ENCODE measurements at places on chromosomes 1 and 21.
A peak's percentile ranks its signal among the peaks of the same experiment; 100 is the strongest.

DNA sequence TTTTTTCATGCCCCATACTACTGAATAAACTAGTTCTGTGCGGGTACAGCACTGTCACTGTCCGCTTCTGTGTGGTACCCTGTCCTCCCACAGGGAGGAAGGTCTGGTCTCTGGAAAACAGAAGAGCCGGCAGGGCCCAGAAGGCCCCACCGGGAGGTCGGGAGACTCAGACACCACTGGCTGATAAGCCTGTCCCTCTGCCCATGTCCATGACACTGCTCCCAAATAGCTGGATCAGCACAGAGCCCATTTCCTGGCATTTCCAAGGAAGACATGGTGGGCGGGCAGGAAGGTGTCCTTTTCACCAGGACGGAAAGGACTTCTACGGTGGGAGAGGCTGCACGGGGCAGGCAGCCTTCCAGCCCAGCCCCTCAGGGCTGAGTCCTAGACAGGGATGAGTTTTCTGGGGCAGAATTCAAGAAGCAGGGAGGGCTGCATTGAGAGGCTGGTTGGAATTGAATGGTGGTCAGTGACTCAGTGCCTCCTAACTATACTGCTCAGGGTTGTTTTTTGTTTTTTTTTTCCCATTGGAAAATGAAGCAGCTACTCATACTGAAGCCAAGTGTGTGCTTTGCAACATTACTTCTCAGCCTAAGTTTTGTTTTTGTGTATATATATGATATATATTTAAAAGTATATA, 7.1 kb downstream of the PSRC1 start:
- peak; percentile 37 for DNase-seq

- DNase-seq, result no peak
Measured at GRCh38 chr1:932776-933602, 9.3 kb downstream of the SAMD11 start.

DNA sequence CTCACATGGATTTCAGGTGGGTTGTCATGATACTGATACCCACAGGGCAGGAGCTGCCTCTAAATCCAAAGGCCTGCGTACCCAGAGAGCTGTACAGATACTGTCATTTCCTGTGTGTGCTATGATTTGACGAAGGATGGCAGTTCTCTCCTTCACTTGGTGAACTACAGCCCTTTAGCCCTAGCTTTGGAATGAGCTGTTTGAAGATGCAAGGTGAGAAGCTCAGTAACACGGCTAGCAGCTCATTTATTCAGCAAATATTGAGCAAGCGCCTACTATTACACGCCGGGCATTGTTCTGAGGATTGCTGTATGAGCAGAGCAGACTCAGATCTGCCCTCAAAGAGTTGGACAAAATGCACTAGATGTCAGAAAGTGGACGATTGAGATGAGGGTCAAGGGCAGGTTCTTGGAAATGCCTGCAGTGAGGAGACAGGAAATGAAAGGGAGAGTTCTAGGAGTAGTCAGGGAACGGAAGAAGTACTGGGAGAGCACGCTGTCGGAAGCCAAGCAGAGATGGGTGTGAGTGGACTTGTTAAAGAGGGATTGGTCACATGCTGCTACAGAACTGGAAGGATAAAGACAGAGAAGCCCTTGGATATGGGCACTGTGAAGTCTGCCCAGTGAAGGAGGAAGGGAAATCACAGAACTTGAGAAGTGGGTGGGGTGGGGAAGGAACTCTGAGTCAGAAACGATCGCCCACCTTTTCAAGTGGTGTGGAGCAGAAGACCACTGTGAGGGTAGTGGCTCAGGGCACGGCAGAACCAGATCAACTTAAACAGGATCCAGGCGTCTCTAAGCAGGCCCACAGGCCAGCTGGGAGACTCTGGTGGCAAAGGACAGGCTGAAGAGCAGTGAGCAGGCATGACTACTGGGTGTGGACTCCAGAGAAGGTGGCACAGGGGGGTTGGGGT, 7.1 kb downstream of the PTGFRN start:
- no peak for DNase-seq

DNA sequence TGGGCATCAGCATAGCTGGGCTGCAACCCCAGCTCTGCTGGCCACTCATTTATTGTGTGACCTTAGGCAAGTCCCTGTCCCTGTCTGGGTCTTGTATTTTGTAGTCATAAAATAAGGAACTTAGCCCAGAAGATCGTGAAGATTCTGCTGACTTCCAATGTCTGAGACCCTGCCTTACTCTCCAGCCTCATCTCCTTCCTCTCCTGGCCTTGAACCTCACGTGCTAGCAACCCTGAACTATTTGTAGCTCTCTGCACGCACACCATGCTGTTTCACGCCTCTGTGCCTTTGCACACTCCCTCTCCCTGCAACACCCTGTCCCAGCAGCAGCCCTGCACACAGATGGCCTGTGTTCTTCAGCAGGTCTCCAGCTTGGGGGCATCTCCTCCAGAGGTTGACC, 121.1 kb downstream of the LACTBL1 start:
- DNase-seq, result no peak

- no peak for DNase-seq
Measured at GRCh38 chr1:7400566-7400965, 370.5 kb upstream of the VAMP3 start.

DNA sequence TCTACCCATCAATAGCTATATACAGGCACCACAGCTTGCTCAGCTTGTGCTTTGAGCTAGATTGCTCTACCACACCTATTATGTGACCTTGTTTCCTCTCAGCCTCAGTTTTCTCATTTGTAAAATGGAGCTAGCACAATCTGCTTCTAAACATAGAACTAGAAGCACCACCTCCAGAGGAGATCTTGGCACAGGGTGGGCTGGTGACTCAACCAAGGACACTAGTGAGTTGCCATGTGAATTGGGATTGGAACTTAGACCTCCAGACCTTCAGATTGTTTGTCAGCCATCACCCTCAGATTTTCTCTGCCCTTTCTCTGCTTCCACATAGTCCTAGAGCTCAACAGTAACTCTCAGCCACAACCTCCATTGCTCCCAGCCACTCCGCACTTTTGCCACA, 3.0 kb upstream of the MACO1 start:
- DNase-seq, result peak; percentile 32

- DNase-seq, result no peak
Measured at GRCh38 chr1:2971609-2972008, 49.7 kb upstream of the ACTRT2 start.

GRCh38 chr1:99119188-99119587, 114.5 kb upstream of the PLPPR5 start:
- peak; percentile 19 for DNase-seq

GRCh38 chr1:189192741-189193520, 1284.7 kb downstream of the BRINP3 start:
- DNase-seq, result no peak

- no peak for DNase-seq
Measured at GRCh38 chr1:202150187-202150586, 5.7 kb upstream of the ARL8A start.

GRCh38 chr1:58358346-58358745, 188.2 kb downstream of the OMA1 start:
- peak; percentile 52 for DNase-seq

GRCh38 chr1:28836421-28836956, 24.5 kb downstream of the OPRD1 start:
- no peak for DNase-seq

GRCh38 chr1:225879521-225880221, 2.5 kb downstream of the TMEM63A start:
- no peak for DNase-seq

- no peak for DNase-seq
Measured at GRCh38 chr1:18537386-18538306, 56.9 kb downstream of the KLHDC7A start.

- peak; percentile 44 for DNase-seq
Measured at GRCh38 chr1:1348420-1349255, 580 bp downstream of the DVL1 start.

- peak; percentile 67 for DNase-seq
Measured at GRCh38 chr1:20472860-20473711, 12.9 kb downstream of the CAMK2N1 start.

DNA sequence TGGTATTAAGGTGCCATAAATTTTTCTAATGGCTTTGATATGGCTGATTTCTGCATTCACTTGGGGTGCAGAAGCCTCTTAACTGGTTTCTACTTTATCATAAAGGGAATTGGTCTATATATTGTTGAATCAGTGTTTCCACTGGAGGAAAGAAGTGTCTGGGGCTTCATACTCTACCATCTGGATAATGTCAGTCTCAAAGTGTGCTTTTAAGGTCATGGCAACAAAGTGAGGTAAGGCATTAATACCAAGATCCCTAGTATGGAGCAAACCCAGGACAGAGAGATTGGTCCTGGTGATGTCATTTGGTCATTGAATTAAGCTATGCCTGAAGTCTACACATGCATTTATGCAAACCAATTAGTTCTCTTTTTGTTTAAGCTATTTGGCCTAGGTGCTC, 309.9 kb downstream of the DUSP10 start:
- DNase-seq, result no peak

DNA sequence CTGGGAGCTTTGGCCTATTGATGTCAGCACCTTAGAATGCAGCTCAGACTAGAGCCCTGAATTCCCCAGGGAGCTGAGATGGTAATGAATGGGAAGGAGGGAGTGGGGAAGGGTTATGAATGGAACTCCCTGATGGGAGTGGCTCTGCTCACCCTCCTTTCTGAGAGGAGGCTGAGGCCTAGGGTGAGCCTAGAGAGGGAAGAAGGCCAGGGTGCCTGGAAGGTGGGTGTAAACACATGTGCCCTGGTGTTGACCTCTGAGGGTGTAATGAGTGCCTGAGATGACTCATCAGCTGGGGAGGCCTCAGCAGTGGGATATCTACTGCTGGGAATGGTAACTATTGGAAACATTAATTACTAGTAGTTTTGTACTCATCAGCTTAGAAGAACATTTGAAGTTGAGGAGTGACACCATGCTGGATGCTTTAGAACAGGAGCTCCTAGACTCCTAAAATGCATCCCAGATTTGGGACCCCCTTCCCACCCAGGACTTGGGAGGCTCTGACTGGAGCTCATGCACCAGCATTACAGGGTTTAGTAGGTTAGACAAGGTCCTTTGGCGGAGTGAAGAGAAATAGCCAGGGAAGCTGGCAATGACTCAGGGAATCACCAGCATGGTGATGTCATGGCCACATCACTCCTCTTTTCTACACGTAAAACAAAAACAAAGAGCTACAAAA, 16.0 kb upstream of the PIGV start:
- DNase-seq, result peak; percentile 100
